ENCODE measurements at places on chromosomes 7 and 10. TPM values are rescaled to one million over a fixed set of nuclear protein-coding genes. Genes with fewer than 3 reads are reported as not detected.

KBTBD2 gene
- total RNA-seq: 30.3 TPM

SPDYE6 gene
- not detected for total RNA-seq

CFAP69 gene
- total RNA-seq: 0.42 TPM

GRCh38 chr7:135277161-135277560 is 43.5 kb downstream of the STRA8 start:
- peaks cover 22% of the 10 kb centered on the region for H3K27me3 ChIP-seq
- no peak overlapping the region for H3K4me3 ChIP-seq
- no peak for DNase-seq
- H3K4me1 ChIP-seq: peaks cover 10% of the 10 kb centered on the region
- H3K36me3 ChIP-seq: no peaks in the 10 kb centered on the region

OR6B1 gene
- not detected for total RNA-seq

GRCh38 chr7:77897004-77897547 is 98.5 kb downstream of the PHTF2 start:
- H3K27me3 ChIP-seq: no peaks in the 10 kb centered on the region
- DNase-seq: no peak
- peaks cover 5% of the 10 kb centered on the region for H3K36me3 ChIP-seq
- H3K4me3 ChIP-seq: no peak overlapping the region

DNA sequence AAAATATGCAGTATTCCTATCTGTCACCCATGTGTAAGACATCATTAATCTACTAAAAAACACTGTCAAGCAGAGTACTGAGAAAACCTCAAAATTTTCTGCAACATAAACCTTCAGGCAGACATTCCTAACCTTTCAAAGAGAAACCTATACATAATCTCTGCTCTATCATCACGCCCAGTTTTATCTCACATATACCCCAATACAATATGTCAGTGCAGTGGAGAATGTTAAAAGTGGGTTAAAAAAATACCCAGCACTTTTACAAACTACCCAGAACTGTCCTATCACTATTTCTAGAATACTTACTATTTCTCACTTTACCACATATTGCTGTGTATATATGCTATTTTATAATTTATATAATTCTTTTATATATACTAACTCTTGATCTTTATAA is 922.0 kb upstream of the SORCS1 start:
- H3K36me3 ChIP-seq: no peaks in the 10 kb centered on the region
- no peak for DNase-seq
- no peak overlapping the region for H3K4me3 ChIP-seq
- no peaks in the 10 kb centered on the region for H3K4me1 ChIP-seq
- no peaks in the 10 kb centered on the region for H3K27me3 ChIP-seq
- H3K27ac ChIP-seq: no peak overlapping the region

GRCh38 chr10:72223743-72224101 is 7.6 kb upstream of the ASCC1 start:
- no peak overlapping the region for H3K4me3 ChIP-seq
- no peak for DNase-seq
- H3K27ac ChIP-seq: peak overlapping the region; percentile 63
- no peaks in the 10 kb centered on the region for H3K27me3 ChIP-seq

DNA sequence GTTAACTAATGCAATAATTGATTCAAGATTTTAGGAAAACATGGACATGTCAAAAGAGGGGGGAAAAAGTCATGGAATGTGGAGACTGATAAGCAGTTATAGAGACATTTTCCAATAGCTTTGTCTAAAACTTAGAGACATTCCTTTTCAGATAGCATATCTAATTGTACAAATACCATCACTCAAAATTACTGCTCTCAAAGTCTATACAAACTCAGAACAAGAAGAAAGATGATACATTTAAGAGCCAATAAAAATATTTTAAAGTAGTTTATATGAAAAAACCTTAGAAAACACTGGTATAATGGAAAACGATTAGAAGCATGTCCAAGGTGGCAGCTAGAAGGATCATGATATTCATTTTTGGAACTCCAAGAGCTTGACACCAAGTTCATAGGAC is 146.5 kb downstream of the DOCK4 start:
- H3K36me3 ChIP-seq: no peaks in the 10 kb centered on the region
- peaks cover 3% of the 10 kb centered on the region for H3K27me3 ChIP-seq
- H3K4me3 ChIP-seq: no peak overlapping the region
- no peak overlapping the region for H3K27ac ChIP-seq
- no peak for DNase-seq

DNA sequence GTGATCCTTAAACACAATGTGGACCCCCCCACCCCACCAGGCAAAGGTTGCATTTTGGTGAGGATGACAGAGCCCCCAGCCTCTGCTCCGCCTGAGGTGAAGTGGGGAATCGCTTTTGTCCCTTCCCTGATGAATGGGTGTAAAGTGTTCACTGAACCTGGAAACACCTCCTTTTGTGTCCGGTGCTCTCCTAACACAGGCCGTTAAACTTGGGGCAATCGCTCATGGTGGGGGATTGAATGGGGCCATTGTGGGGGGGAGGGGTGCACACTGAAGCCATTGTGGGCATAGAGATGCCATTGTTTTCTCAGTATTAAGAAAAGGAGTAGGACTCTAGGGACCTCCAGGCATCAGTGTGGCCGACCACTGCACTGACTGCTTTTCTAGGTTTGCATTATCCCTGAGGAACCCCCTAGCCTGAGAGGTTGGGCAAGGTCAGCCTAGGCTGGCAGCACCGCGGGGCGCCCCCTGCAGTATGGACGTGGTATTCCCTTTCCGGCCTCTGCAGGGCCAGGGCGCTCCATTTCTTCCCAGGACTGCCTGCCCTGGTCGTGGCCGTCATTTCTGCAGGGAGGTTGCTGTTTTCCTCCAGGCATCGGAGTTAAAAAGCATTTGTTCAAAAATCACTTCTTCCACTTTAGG is 158.3 kb downstream of the TCF7L2 start:
- no peaks in the 10 kb centered on the region for H3K36me3 ChIP-seq
- H3K27ac ChIP-seq: no peak overlapping the region
- H3K27me3 ChIP-seq: peaks cover 22% of the 10 kb centered on the region
- DNase-seq: no peak
- H3K4me3 ChIP-seq: no peak overlapping the region

DNA sequence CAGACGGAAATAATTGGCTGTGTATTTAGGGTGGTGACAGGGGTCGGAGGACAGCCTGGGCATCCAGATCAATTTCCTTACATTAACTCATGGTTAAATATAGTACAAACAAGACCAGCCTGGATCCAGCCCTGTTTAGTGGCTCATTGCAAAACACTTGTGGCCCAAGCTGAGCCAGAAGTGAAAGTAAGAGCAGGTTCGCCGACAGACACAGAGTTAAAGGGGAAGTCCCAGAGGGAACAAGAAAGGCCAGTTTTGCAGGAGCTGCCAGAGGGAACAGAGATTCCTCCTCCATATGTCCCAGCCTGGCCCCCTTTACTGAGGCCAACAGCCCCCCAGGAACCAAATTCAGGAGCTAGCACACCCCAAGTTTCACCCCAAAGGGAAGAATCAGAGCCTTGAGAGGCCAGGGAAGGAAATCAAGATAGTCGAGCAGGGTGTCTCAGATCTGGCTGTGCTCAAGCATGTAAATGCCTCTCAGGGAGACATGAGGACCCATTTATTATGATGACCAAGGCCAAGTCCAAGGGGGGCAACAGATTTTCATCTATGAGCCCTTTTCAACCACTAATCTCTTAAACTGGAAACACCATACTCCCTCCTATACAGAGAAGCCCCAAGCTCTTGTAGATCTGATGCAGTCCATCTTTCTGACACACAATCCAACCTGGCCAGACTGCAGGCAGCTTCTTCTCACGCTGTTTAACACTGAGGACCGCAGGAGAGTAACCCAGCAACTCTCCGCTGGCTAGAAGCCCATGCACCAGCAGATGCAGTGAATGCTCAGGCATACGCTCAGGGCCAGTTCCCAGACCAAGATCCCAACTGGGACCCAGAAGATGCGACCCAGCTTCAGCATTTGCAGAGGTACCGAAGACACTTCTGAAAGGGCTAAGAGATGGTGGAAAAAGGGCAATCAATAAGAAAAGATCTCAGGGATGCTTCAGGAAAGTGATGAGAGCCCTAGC is 15.9 kb upstream of the ADCK2 start:
- peak; percentile 67 for DNase-seq
- H3K27ac ChIP-seq: no peak overlapping the region
- H3K4me1 ChIP-seq: peaks cover 18% of the 10 kb centered on the region
- peaks cover 46% of the 10 kb centered on the region for H3K27me3 ChIP-seq
- peak overlapping the region; percentile 51 for H3K4me3 ChIP-seq

GRCh38 chr10:128067691-128068397 is 58.4 kb downstream of the MKI67 start:
- H3K4me1 ChIP-seq: peaks cover 42% of the 10 kb centered on the region
- H3K4me3 ChIP-seq: no peak overlapping the region
- no peak for DNase-seq

- H3K4me3 ChIP-seq: no peak overlapping the region
- H3K4me1 ChIP-seq: no peaks in the 10 kb centered on the region
- H3K27me3 ChIP-seq: no peaks in the 10 kb centered on the region
- no peaks in the 10 kb centered on the region for H3K36me3 ChIP-seq
These were observed 1597.3 kb upstream of the LRRTM3 start for GRCh38 chr10:65328486-65328885.

- DNase-seq: no peak
- H3K36me3 ChIP-seq: peaks cover 12% of the 10 kb centered on the region
- H3K27ac ChIP-seq: peak overlapping the region; percentile 66
- no peak overlapping the region for H3K4me3 ChIP-seq
These were observed 94.1 kb downstream of the PIP4K2A start for GRCh38 chr10:22620140-22620857.

- H3K27ac ChIP-seq: no peak overlapping the region
- H3K4me3 ChIP-seq: no peak overlapping the region
- H3K4me1 ChIP-seq: no peaks in the 10 kb centered on the region
- DNase-seq: no peak
- H3K27me3 ChIP-seq: no peaks in the 10 kb centered on the region
- no peaks in the 10 kb centered on the region for H3K36me3 ChIP-seq
These were observed 285.4 kb upstream of the GLI3 start for GRCh38 chr7:42522227-42522991.

TRPV5 gene
- total RNA-seq: not detected

GRCh38 chr10:11593612-11594011 is 17.8 kb downstream of the USP6NL start:
- DNase-seq: no peak
- H3K27me3 ChIP-seq: peaks cover 10% of the 10 kb centered on the region
- no peaks in the 10 kb centered on the region for H3K36me3 ChIP-seq
- no peaks in the 10 kb centered on the region for H3K4me1 ChIP-seq
- H3K4me3 ChIP-seq: no peak overlapping the region
- H3K27ac ChIP-seq: no peak overlapping the region

ENTPD1 gene
- 395 TPM for total RNA-seq

DNA sequence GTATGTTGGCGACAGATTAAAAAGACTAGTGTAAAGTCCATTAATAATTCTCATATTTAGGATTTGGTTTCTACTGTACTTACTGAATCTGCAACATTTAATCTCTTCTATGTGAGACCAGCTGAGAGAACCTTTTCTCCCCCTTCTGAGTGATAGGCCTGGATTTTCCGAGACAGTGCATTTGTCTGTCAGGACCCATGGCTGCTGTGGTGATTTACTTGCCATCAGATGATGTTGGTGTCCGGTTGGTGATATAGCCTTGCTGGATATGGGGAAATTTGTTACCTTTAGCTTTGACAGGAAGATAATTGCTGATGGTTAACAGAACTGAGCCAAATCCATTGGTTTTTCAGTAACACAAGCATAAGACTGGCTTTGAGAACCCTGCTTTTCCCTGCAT is 517.2 kb downstream of the LRMDA start:
- H3K27ac ChIP-seq: no peak overlapping the region
- no peak for DNase-seq
- no peak overlapping the region for H3K4me3 ChIP-seq
- H3K36me3 ChIP-seq: no peaks in the 10 kb centered on the region
- H3K4me1 ChIP-seq: no peaks in the 10 kb centered on the region

PON1 gene
- total RNA-seq: not detected

GRCh38 chr10:25390733-25391132 is 215.9 kb downstream of the GPR158 start:
- no peak for DNase-seq
- no peak overlapping the region for H3K27ac ChIP-seq
- peaks cover 1% of the 10 kb centered on the region for H3K36me3 ChIP-seq
- H3K27me3 ChIP-seq: no peaks in the 10 kb centered on the region
- no peak overlapping the region for H3K4me3 ChIP-seq

DNA sequence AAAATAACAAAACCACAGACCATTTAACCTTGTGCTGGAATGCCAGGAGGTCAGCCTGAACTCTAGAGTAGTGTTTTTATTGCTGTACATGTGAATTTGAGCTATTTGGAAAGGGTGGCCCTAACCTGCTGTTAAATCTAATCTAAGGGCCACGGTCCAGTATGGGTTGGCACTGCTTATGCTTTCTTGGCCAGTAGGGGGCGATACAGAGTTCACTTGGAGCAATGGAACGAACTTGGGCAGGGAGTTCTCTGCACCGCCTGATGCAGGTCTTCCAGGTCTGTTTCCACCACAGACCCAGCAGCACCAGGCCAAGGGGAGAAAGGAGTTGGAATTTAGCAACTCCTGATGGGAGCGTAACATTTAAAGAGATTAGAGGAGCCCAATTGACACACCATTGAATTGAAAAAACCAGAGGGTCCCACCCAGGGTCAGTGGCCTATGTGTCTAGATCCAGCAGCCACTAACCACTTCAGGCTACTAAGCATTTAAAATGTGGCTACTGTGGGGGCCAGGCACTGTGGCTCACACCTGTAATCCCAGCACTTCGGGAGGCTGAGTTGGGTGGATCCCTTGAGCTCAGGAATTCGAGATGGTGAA is 75.7 kb upstream of the EFCAB10 start:
- no peak overlapping the region for H3K4me3 ChIP-seq
- peaks cover 6% of the 10 kb centered on the region for H3K36me3 ChIP-seq
- H3K27ac ChIP-seq: no peak overlapping the region
- peaks cover 2% of the 10 kb centered on the region for H3K4me1 ChIP-seq

DNA sequence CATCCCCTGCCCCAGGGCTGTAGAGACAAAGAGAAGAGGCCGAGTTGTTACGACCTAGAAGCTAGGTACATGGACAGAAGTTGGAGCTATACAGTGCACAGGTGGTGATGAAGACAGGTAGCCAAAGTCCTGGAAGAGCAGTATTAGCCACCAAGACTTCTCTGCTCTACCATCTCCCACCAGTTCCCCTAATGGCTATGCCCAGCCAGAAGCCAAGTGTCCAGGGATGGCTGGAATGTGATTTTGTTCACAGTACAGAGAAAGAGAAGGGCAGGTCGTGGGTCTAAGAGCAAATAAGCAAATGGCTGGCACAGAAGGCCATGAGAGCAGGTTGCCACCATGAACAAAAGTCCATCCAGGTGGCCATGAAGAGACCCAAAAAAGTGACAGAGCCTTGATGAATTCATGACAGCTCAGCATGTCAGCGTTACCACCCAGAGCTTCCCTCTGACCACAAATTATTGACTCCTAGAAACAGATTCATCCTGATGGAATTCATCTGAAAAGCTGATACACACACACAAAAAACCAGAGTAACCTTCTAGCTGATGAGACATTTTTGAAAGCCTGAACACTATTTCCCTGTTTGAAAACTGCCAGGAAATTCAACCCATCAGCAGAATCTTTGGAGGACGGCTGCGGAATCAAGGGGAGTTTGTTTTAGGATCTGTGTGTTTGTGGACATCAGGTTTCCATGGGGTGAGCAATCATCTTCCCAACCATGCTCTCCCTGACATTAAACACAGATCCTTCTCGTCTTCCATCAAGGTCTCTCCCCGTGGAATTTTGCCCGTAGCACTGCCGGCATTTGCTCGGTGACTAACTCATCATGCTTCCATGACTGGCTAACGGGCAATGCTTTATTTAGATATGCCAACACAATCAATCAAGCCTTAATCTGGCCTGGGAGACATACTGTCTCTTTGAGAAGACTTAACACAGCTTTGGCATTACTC is 906.7 kb upstream of the AUTS2 start:
- no peaks in the 10 kb centered on the region for H3K27me3 ChIP-seq
- no peaks in the 10 kb centered on the region for H3K36me3 ChIP-seq
- no peak overlapping the region for H3K27ac ChIP-seq
- no peaks in the 10 kb centered on the region for H3K4me1 ChIP-seq

GRCh38 chr10:103506061-103506460 is 12.6 kb downstream of the NEURL1 start:
- no peak for DNase-seq
- H3K36me3 ChIP-seq: no peaks in the 10 kb centered on the region
- H3K27ac ChIP-seq: peak overlapping the region; percentile 16
- H3K4me1 ChIP-seq: peaks cover 14% of the 10 kb centered on the region
